ENCODE measurements at places on chromosomes 6 and 20.

DNA sequence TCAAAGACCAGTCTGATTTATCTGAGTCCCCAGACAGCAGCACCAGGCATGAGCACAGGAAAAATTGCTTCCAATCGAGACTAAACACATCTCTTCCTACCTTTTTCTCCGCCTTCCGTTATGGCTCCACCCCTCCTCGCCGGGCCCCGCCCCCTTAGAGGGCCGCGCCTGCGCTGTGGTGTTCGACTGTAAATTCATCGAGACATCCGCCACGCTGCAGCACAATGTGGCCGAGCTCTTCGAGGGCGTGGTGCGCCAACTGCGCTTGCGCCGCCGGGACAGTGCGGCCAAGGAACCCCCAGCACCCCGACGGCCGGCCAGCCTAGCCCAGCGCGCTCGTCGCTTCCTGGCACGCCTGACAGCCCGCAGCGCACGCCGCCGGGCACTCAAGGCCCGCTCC is 8.9 kb downstream of the REM1 start:
- no peak for DNase-seq

DNA sequence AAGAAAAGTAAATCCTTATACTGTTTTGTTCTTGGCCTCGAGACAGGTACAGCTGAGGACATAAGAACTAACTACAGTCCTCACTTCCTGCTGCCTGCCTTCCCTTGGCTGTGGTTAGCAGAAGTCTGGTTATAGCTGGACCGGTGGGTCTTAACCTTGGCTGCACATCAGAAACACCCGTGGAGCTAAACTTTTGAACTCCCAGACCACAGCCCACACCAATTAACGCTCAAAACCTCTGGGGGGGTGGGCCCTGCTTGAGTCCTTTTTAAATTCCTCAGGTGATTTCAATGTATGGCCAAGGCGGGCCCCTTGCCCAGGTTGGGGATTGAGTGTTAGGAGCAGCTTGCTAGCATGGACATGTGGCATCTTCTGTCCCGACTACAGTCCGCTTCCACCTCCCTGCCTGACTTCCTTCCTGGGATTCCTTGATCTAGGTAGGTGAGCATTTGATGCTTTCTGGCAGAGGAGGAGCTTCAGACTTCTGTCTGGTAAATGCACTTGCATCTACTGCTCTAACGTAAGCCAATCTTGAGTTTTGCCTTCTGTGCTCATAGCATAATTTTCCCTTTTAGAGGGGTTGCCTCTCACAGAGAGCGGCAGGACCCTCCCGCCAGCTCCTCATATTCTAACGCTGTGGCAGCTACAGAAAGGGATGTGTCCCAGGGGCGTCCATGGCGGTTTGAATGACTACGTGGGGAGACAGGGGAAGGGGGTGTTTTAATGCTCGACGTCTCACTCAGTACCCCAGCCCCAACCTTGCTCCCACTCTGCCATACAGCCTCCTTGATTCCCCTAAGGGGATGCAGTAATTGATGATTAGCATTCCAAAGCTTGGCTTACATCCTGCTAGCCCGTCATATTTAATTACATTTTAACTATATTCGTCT is 390.1 kb downstream of the ZFAND3 start:
- no peak for DNase-seq

DNA sequence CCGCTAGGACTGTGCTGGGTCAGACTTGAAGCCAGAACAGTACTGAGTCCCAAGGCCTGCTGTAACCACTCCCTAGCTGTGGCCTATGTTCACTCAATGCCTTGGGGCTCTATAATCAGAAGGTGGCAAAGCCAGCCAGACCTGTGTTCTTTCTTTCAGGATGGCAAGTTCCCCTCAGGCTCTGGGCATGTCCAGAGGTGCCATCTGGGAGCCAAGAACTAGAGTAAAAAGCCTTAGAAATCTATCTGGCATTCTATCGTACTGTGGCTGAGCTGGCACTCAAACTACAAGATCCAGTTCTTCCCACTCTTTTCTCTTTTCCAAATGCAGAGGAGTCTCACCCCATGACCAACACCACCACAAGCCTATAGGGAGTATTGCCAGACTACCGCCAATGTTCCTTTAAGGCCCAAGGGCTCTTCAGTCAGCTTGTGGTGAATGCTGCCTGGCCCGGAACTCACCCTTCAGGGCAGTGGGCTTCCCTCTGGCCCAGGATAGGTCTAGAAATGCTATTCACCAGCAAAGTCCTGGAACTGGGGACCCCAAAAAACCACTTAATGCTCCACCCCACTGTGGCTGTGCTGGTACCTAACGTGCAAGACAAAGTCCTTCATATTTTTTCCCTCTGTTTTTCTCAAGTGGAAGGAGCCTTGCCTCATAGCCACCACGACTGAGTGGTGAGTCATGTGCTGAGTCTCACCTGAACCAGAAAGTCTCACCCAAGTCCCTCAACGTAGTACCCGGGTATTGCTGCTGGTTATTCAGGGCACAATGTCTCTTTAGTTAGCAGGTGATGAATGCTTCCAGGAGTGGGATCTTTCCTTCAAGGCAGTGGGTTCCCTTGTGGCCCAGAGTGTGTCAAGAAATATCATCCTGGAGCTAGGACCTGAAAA is 8.6 kb upstream of the SIRPB2 start:
- DNase-seq = no peak

- no peak for DNase-seq
Measured at GRCh38 chr20:55538261-55538908, 466.9 kb downstream of the CBLN4 start.

GRCh38 chr6:96852605-96853004 is 15.3 kb upstream of the GPR63 start:
- DNase-seq = no peak

DNA sequence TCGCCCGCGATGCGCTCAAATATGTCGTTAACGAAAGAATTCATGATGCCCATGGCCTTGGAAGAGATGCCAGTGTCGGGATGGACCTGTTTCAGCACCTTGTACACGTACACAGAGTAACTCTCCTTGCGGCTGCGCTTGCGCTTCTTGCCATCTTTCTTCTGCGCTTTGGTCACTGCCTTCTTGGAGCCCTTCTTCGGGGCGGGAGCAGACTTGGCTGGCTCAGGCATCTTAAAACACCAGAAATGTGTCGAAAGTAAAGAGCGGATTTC is 36.4 kb downstream of the HFE start:
- DNase-seq = no peak

DNA sequence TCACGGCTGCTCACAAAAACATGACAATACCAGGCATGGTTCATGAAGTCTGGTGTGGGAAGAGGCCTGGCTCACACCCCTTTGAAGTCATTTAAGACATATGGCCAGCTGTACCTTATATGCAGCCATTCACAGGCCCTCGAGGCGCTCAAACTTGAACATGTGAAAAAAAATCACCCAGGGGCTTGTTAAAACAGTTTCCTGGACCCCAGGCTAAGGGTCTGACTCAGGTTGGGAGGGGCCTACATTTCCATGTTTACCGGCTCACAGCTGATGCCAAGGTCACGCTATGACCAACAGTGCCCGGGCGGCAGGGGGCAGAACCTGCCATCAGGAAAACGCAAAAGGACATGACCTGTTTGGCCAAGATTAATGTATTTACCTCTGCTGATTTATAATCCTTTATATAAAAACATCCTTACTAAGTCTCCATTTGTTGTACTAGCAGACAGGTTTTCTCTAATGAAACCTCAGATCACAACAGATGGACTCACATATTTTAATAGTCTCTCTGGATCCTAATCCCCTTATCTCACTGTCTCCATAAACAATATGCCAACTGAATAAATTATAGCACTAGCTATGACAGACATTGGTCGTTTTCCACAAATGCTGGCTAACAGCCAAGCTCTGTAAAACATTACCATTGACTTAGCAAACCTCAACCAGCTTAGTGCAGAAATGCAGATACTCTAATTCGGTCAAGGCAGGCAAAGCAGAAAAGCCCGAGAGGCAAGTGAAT is 19.9 kb downstream of the EZR start:
- no peak for DNase-seq

- DNase-seq = no peak
Measured at GRCh38 chr6:129667034-129667433, 42.9 kb downstream of the ARHGAP18 start.

DNA sequence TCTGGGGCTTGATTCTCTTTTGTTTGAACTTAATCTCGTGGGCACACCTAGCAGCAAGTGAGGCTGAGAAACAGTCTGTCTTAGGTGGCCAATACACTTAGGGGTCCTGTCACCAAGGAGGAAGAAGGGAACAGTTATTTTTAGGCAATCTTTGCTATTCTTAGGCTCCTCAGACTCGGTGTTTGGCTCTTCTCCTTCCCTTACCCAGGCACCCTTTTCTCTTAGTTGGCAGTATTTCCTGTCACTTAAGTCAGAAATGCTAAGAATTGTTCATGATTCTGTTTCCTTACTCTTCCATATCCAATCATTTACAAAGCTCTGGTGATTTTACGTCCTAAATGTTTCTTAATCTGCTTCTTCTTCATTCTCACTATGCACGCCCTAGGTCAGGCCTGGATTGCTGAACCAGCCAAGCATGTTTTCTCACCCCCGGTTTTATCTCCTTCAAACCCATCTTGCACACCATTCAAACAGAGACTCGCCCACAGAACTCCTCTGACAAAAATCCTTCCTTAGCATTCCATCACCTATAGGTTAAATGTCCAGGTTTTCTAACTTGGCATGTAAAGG is 45.2 kb upstream of the TMEM217 start:
- DNase-seq = no peak

- no peak for DNase-seq
Measured at GRCh38 chr20:59374261-59374660, 73.8 kb downstream of the EDN3 start.
